ENCODE measurements at places on chromosomes 16 and 17.

DNA sequence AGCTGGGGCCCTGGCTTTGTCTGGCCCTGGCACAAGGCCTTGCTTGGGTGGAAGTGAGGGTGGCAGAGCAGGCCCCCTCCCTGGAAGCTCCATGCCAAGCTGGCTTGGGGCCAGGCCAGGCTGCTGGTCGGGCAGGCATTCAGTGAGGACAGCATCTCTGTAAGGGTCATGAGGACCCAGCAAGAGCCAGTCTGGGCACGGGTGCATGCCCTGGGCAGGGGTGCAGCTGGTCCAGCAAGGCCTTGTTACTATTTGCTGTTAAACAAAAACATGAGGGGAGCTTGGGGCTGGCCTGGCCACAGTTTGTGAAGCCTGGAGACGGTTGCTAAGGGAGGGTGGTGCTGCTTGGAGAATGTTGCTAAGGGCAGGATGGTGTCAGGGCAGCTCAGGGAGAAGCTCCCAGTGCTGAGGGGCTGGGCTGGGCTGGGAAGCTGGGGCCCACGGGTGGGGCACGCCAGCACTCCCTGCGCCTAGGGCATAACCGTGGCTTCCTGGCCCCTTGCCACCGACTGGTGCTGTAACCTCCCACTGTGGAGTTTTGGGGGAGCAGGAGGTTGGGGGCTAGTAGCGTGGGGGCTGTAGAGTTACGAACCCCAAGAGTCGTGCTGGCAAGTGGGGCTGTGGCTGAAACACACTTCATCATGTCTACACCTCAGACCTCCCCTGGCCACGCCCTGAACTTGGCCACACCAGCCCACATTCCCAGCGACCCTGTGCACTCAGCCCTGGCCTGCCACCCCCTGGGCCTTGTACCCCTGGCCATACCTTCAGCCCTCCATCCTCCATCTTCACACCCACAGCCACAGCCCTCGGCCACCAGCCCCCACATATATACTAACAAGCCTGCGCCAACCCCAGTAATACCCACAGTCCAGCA, 1.6 kb downstream of the TPPP3 start:
- DNase-seq, result no peak

DNA sequence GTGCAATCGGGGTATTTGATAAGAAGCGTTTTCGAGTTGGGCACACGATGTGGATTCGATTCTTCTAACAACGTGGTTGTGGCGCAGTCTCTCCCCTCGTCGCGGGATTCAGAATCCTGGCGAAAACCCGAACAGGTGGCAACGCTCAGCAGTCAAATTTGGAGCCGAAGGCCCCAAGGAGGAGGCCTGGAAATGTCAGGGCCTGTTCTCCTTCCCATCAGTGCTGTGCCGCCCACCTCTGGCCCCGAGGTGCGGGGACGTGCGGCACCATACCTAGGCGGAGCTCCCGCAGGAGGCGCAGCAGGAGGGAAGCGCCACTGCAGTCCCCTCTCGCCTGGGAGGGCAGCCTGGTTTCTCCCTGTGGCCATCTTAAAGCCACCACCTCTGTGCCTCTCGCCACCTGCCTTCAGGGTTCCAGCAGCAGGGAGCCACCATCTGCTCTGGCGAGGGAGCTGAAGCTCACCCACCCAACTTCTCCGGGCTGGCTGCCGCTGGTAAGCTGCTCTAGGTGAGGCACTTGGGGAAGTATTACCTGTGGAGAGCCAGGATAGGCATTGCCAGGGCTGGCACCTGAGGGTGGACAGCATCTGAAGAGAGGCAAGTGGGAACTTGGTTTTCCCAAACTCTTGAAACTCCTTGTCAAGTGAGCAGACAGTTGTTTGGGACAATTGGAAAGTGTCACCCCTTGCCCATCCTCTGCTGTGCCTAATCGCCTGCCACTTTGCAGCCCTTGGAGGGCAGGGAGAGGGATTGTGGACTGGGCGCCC, 2.6 kb upstream of the AATF start:
- peak; percentile 69 for DNase-seq

DNA sequence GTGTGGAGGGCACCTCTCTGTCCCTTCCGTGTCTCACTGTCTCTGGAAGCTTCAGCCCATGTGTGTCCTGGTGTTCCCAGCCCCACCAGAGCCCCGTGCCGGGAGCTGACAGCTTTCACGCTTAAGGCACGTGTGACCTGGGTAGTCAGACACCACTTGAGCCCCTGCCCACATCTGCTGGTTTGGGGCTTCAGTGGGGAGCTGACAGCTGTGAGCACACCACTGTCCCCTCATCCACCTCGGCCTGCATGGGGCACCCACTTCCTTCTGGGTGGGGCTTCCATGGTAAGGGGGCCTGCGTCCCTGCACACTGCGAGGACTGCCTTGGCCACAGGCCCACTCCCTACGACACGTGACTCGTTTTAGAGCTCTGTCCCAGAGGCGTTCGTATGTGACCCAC, 2.6 kb upstream of the TEDC2 start:
- DNase-seq, result no peak

GRCh38 chr17:50689956-50690886, 17.5 kb downstream of the ANKRD40 start:
- no peak for DNase-seq

- DNase-seq, result no peak
Measured at GRCh38 chr16:88066680-88067529, 115.7 kb downstream of the BANP start.

DNA sequence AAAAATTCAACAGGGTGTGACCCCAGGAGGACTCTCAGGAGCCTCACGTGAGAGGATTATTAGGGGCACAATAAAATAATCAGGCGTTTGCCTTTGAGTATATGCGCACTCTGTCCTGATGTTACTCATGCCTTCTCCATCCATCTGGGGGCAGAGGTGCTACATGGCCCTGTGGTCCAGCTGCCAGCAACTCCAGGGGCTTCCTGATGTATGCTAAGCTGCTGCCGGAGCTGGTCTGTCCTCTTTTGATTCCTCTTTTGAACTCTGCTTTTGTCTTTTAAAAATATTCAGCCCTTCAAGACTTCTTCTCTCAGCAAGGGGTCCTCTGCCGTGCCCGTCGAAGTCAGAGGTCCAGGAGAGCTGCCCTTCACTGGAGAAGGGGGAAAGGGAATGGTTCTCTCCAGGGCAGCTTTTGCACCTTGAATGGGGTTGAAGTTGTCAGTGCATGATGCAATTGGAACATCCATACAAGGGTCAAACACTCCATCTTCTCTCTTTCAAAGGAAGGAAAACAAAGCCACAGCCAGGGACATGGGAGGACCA, 431.4 kb downstream of the SHISA9 start:
- no peak for DNase-seq

DNA sequence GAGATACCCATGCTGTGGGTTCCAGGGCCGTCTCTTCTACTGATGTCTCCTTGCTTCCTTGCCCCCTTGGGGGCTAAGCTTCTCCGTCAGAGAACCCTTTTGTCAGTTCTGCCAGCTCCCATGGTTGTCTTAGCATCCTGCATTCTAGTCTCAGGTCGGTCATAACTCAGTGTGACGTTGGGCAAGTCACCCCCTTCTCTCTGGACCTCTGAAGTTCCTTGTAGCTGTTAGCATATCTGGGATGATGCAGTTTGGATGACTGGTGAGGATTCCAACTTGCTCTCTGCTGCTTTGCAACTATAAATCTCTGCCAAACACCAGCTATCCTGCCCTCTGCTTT, 8.9 kb upstream of the MYL4 start:
- no peak for DNase-seq

GRCh38 chr17:61002316-61002736, 324.7 kb downstream of the BCAS3 start:
- no peak for DNase-seq

- DNase-seq, result peak; percentile 82
Measured at GRCh38 chr16:1119766-1120576, 23.9 kb upstream of the C1QTNF8 start.

- no peak for DNase-seq
Measured at GRCh38 chr16:82043680-82044584, 8.9 kb downstream of the HSD17B2 start.

- peak; percentile 37 for DNase-seq
Measured at GRCh38 chr17:79459003-79459655, 151.7 kb downstream of the RBFOX3 start.

- no peak for DNase-seq
Measured at GRCh38 chr17:40900809-40901356, 15.8 kb upstream of the KRT20 start.

- no peak for DNase-seq
Measured at GRCh38 chr16:77873066-77873465, 84.7 kb downstream of the VAT1L start.

DNA sequence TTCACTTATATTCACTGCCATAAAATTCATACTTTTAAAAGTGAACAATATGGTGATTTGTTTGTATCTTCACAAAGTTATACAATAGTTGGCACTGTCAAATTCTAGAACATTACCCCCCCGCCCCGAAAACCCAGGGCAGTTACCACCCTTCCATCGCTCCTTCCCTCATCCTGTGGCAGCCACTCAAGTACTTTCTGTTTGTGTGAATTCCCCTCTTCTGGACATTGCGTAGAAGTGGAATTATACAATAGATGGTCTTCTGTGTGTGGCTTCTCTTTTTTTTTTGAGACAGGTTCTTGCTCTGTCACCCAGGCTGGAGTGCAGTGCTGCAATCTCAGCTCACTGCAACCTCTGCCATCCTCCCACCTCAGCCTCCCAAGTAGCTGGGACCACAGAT, 58.6 kb downstream of the SPECC1 start:
- no peak for DNase-seq

- no peak for DNase-seq
Measured at GRCh38 chr17:36475346-36475970, 11.0 kb upstream of the ZNHIT3 start.

- no peak for DNase-seq
Measured at GRCh38 chr16:4307215-4308037, 8.4 kb upstream of the GLIS2 start.

DNA sequence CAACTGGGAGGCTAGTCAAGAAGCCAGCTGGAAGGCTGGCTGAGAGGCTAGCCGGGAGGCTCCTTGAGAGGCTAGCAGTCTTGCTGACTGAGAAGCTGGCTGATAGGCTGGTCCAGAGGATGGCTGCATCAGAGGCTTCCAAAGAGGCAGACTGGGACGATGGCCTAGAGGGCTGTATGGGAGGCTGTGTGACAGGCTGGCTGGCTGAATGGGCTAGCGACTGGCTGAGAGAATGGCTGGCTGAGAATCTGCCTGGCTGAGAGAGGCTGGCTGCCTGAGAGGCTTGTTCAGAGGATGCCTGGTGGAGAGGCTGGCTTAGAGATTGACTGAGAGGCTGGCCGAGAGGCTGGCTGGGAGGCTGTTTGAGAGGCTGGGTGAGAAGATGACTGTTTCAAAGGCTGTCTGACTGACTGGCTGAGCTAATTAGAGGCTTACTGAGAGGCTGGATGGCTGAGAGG, 34.8 kb upstream of the ACSM2B start:
- DNase-seq, result no peak

- no peak for DNase-seq
Measured at GRCh38 chr16:26598998-26599784, 467.5 kb upstream of the C16orf82 start.

DNA sequence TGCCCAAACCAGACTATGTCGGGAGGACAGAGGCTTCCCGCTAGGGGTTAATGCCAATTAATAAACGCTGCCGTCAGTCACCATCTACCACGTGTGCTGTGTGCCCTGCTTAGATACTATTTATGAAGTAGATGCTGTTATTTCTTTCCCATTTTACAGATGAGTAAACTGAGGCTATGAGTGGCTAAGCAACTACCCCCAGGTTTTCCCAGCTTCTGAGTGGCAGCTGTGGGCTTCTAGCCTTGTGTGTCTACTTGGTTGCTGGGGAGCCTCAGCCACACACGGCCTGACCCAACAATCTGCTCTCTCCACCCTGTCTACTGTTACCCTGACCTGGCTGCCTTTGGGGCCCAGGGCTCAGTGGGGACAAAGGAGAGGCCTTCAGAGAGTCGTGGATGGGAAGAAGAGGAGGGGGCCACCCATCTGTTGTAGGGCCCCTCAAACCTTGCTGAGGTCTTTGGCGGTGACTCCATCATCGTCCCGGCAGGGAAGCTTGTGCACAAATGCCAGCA, 7.1 kb downstream of the GIT1 start:
- DNase-seq, result no peak

DNA sequence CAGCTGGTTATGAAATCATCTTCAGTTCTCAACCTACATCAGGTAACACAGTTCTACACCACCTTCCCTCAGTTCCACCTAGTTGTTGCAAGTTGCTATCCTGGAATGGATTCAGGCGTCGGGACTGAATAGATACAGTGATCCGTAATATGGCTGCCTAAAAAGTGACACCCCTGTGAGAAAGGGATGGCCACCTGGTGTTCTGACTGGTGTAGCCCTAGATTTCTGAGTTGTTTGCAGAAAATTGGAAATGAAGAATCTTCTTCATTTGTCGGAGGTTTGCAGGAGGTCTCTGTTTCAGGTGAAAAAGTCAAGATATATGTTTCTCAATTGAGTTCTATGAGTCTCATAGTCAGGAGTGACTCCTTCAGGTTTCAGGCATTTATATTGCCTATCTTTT, 225.8 kb upstream of the ELAC2 start:
- no peak for DNase-seq

- DNase-seq, result no peak
Measured at GRCh38 chr16:56911771-56912571, 20.0 kb upstream of the HERPUD1 start.

DNA sequence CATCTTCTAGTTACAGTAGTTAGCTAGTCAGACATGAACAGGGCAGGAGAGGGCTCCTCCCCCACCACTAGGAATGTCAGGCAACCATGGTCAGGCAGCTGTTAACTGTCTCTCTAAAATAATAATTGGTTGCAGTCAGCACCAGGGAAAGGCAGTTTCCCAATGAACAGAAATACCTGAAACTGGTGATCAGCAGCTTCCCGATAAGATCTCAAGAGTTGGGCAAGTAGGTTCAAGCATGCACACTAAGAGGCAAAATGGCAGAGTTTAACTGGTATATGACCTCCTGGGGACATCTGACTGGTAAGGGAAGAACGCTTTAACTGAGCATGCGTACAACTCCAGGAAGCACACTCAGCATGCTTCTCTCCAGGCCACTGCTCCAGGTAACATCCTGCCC, 12.6 kb upstream of the XYLT1 start:
- no peak for DNase-seq

DNA sequence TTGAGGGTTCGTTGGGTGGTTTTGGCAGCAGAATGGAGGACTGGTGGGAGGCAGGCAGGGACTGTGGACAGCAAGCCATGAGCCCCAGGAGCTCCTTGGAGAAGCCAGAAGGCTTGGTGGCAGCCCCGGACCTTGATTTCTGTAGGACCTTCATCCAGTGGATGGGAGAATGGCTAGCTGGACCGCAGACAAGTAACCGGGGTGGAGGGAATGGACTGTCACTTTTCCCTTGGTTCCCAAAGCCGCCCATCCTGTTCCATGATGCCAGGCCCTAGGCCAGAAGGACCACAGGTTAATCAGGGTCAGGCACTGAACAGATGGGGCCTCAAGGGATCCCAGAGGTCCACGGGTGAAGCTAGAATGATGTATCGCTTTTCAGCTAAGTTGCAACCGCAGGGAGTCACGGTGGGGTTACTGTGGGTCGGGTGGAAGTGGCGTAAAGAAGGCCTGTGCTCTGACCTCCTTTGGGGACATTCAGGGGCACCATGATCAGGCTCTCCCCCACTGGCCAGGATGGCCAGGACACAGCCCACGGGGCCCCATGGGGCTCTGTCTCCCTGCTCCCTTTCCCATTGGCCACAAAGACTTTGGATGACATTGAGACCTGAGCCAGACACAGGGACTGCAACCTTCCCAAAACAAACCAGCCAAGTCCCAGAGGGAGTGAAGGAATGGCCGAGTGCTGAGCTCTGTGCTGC, 66.9 kb upstream of the MRTFB start:
- DNase-seq, result peak; percentile 7

GRCh38 chr17:28340374-28340773, 4.8 kb downstream of the TNFAIP1 start:
- DNase-seq, result no peak
